ENCODE measurements at places on chromosomes 2 and 18.

DNA sequence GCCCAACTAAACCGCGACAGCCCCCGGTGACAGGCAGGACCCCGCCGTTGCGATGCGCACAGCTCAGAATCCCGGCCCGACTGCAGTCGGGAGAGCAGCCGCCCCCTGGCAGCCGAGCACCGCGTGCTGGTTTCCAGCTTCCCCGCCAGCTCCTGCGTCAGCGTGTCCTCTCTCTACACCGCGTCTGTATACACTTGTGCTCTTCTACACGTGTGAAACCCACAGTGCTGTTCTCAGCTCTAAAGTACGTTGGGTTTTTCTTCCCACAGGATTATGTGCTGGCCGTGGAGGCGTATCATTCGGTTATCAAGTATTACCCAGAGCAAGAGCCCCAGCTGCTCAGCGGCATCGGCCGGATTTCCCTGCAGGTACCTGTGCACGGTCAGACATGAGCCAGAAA, 54.0 kb downstream of the ADI1 start:
- DNase-seq: no peak

DNA sequence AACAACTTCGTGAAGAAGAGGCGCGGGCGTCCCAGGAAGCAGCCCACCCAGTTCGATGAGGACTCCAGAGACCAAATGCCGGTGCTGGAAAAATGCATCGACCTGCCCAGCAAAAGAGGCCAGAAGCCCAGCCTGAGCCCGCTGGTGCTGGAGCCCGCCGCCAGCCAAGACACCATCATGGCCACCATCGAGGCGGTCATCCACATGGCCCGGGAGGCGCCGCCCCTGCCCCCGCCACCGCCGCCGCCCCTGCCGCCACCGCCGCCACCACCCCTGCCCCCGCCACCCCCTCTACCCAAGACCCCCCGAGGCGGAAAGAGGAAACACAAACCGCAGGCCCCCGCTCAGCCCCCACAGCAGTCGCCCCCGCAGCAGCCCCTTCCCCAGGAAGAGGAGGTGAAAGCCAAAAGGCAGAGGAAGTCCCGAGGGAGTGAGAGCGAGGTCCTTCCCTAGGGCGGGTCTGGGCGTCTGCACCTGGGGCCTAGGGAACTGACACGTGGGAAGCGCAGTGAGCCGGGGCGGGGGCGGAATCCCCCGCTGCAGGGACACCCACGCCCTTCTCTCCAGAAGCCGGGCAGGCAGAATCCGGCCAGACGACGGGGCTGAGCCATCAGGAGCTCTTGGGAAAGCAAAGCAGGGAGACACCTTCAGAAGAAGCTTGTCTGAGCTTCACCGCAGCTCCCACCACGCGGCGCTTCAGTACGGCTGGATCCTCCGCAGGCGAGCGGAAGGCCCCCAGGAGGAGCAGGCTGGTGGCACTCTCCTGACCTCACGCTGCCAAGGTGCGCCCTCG, 382.8 kb downstream of the SETBP1 start:
- DNase-seq: no peak

DNA sequence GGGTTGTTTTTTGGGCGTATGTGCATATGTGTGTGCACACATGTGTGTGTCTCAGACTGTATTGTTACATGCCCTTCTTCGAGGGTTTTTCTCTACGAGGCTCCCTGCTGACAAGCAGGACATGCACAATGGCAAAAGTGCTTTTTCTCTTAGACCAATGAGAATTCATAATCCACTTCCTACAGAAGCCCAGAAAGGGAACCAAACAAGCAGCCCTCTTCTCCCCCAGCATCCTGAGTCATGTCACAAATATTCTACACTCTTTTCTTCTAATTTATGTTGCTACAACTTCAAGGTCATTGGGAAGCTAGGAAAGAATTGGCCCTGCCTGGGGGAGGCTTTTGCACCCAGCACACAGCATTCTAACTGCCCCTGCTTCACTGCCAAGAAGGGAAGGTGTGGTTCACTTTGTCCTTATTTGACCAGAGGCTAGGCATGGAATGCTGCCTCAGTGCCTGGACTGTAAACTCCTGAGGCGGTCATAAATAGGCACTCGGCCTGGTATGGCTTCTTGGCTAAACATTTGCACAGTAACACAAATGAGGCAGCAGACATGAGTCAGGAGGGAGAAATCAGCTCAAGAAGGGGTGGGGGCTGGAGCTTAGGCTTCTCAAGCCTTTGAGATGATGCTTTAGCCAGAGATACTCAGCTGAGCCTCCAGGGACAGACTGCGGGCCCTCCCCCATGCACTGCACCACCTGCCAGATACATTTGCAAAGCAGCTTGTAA, 92.7 kb upstream of the KLF7 start:
- no peak for DNase-seq

- DNase-seq: no peak
These were observed 1130.1 kb upstream of the CELF4 start for GRCh38 chr18:38695559-38696280.

DNA sequence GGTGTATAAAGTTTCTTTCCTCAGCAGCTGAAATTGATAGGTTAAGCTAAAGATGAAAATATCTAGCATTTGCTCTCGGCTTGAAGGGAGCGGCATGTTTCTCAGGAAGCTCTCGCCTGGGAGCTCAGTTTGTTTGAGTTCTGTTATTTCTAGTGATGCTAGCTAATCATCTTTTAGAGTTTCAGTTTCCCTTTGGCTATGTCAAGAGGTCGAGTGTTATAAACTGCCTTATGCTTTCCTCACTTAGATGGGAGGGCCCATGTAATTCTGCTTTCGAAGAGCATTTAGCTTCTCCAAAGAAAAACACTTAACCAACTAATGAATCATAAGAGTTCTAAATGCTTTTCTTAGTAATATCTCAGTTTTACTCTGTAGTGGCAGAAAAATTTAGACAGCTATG, 33.6 kb downstream of the PLCL1 start:
- DNase-seq: peak; percentile 61

GRCh38 chr2:136281281-136282114, 163.5 kb upstream of the CXCR4 start:
- DNase-seq: peak; percentile 70

GRCh38 chr2:166695154-166695553, 193.1 kb upstream of the XIRP2 start:
- DNase-seq: no peak

DNA sequence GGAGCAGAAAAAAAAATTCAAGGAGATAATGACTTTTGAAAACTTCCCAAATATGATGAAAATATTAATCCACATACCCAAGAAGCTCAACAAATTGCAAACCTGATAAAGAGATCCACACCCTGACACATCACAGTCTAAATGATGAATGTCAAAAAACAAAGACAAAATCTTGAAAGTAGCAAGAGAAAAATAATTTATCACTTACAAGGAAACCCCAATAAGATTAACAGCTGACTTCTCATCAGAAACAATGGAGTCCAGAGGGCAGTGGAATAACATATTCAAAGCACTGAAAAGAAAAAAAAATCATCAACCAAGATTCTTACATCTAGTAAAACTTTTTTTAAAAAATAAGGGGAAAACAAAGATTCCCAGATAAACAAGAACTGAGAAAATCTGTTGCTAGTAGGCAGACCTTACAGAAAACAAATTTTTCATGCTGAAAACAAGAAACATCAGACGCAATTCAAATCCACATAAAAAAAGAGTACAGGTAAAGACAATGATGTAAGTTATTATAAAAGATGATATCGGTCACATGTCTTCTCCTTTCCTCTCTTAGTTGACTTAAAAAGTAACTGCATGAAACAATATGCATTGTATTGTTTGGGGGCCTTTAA, 21.3 kb downstream of the SLC66A2 start:
- no peak for DNase-seq

GRCh38 chr2:6474161-6475140, 391.3 kb downstream of the CMPK2 start:
- DNase-seq: no peak

Data from CD4-positive, alpha-beta T cell treated with Interleukin-15 for 4 hours (primary cell).